ENCODE measurements at places on chromosomes 11 and 22.

GRCh38 chr22:25942115-25942855 lies 200.3 kb downstream of the MYO18B start:
- no peak for DNase-seq

GRCh38 chr11:119376197-119376847 lies 5.2 kb downstream of the USP2 start:
- DNase-seq = no peak

DNA sequence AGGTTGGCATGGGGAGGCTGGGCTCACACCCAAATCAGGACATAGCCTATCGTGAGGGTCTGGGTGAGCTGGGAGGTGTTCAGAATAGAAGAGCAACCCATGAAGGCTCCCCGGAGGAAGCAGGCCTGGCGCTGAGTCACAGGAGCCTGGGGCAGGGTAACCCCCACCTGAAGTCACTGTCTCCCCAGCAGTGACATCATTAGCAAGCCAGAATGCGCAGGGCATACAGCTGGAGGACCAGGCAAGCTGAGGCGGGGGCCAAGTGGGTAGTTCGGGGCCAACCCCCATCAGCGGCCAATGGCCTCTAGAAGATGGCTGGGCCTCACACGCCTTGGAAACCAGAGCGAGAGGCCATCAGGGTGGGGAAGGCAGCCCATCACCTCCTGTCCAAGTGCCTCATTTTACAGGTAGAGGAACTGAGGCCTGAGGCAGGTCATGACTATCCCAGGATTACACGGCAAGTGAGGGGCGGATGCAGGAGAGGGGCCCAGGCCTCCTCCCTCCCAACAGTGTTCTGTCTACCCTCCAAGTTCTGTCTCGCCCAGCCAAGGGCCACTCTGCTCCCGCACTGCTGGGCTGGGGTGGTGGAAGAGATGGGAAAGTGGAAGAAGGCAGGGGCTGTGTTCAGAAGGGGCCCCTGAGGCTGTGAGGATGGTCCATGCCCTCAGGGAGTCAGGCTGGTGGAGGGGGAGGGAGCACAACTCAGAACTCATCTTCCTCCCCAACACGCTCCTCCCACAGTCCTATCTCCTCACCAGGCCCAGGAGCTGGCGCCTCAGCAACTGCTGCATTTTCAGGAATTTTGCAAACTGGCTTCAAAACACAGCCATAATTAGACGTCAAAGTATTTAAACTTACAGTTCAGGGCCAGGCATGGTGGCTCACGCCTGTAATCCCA lies 24.6 kb downstream of the RPL3 start:
- no peak for DNase-seq

- no peak for DNase-seq
Measured at GRCh38 chr22:26461188-26461810, 22.3 kb downstream of the HPS4 start.

- no peak for DNase-seq
Measured at GRCh38 chr11:6640036-6640984, 15.3 kb downstream of the DCHS1 start.

DNA sequence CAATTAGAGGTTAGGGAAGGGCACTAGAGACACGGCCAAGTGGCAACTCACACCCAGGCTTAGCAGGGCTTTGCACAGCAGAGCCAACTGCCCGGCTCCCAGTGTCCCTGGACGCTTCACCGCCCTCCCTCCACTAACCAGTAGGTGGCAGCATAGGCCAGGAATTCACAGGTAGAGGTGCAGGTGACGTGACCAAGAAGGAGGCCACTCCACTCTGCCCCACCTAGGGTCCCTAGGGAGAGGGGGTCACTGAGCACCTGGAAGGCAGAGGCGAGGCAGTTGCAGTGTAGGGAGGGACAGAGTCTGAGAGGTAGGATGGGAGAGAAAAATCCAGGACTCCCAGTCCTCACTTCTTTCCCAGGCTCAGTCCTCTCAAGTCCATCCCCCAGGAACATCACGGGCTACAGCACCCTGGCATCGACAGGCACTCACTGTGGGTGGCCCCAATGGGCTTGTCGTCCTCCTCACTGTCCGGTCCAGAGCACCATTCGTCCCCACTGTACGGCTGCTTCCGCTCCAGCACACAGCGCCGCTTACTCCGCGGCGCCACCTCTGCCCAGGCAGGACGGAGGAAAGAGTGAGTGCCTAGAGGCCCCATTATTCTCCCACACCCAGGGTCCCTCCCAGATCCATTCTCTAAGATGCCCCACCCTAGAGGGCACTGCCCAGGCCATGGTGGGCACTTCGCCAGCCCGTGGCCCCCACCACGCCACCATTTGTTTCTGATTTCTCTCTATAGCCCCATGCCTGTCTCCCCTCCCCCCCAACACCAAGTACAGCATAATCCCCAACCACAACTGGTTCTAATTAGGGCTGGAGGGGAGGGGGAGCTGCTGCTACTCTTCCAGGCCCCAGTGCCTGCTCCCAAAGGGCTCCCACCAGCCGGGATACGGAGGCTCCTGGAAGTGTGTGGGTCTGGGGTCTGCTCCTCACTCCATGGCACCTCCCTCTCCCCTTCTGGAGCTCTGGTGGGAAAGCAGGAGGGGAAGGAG lies 18.4 kb downstream of the BCL9L start:
- peak; percentile 83 for DNase-seq
